ENCODE measurements at places on chromosomes 5 and 9.

DNA sequence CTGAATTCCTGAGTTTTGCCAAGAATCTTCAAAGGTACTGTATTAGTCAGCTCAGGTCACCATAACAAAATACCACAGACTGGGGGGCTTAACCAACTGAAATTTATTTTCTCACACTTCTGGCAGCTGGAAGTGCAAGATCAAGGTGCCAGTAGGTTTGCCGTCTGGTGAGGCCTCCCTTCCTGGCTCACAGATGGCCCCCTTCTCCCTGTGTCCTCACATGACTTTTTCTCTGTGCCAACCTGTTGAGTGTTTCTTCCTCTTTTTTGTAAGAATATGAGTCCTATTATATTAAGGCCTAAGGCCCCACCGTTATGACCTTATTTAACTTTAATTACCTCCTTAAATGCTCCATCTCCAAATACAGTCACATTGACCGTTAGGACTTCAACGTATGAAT lies 156.1 kb upstream of the KIF2A start:
- no peak for DNase-seq

- DNase-seq = no peak
These were observed 924 bp upstream of the NEURL1B start for GRCh38 chr5:172640139-172640538.

GRCh38 chr5:56522960-56523359 lies 289.8 kb upstream of the ANKRD55 start:
- no peak for DNase-seq

DNA sequence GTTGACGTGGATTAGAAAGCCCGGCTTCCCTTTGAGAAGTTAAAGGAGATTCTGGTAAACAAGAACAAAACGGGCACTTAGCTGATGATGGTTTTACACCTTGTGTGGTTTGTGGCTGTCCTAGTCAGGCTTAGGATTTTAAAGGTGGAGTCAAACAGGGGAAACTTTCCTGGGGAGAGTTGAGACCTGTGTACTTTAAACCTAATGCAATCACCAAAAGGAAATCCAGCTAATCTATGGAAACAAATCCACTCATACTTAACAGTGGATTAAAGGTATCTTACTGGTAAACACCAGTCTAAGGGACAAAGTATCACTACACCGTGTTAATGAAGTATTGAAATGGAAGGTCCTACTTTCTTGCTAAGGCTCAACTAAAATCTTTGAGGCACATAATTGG lies 150.3 kb upstream of the PCA3 start:
- DNase-seq = no peak

DNA sequence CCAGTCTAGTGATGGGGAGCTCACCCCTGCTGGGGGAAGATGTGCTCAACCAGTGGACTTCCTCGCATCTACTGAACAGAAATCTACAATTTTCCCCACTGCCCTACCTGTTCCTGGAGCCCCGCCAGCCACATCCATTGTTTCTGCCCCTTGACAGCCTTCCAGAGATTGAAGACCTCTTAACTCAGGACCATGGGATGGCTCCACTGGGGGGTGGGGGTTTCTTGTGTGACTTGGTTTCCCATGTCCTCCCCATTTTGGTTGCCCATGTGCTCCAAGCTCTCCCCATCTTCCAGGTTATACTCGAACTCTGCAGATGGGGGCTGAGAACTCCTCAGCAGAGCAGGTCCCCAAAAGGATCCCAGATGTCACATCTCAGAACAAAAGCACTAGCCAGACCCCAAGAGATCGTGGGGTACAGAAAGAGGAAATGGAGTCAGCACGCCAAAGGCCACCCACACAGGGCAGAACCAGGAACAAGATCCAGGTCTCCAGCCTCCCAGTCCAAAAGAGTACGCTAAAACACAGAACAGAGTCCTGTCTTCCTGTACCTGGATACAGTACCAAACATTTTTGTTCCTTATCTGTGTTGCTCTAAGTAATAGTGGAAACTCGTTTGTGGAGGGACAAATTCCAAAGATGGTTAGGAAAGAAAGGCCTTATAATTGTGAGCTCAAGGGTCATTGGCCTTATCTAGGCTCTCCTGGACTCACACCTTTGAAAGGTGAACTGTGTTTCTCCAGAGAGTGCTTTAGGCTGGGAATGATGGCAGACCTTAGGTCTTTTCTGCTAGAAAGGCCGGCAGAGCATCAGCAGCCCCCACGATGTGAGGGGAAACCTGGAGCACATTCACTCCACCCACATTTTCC lies 15.8 kb downstream of the CORO2A start:
- DNase-seq = no peak

GRCh38 chr5:141439411-141440141 lies 9.3 kb downstream of the PCDHGA12 start:
- DNase-seq = no peak

DNA sequence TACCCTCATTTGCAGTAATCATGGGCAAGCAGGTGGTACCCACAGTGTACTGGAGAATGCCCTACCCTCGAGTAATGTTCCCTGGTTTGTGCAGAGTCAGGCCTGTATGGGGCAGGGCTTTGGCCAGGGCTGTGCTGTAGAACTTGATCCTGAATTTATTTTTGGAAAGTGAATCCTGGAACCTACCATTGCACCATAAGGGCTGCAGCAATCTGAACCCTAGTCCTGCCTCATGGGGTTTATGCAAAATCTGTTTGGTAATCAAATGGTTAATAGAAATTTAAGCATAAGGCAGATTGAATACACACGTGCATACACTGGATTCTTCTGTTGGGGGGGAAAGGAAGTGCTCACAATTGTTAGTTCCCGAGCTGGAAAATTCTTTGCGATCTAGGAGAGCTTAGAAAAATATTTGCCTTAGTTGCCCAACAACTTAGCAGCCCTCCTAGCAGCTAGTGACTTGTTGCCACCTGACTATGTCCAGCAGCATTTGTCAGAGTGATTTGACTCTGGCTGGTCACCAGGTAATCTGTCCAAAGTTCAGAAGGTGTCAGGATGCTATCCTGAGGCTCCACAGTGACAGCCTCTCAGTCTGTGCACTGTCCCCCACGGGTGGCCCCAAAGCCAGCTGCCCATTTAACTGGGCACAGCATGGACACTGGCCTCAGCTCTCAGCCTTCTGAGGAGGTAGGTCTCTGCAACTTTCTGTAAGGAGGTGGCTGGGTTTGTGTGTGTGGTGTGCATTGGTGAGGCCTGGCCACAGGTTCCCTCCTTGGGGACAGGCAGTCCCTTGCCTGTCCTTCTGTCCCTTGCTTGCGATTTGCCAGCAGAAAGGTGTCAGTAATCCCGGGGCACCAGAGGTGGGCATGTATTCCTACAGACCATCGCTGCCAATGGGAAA lies 8.3 kb downstream of the MVB12B start:
- DNase-seq = no peak

- DNase-seq = no peak
These were observed 6.9 kb upstream of the GLIS3 start for GRCh38 chr9:4306777-4307121.

Measured in hypothalamus (tissue), 51 donors.